ENCODE measurements at places on chromosomes 5 and 9.

- DNase-seq = no peak
Measured at GRCh38 chr5:118007262-118007661, 981.1 kb downstream of the DTWD2 start.

DNA sequence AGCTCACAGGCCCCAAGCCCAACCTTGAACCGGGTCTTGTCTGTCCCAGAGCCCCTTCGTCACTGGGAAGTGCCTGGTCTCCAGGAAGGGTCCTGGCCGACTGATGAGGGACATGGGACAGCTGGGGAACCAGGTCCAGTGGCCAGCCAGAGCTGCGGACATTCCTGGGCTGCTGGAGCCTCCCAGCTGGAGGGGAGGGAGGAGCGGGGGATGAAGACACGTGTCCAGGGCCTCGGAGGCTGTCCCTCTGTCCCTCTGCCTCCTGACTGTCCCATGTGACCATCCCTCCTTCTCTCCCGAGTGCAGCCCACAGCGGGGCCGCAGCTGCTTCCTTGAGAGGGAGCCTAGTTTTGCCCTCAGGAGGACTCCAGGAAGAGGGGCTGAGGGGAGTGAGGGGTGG lies 41.7 kb upstream of the UBAC1 start:
- DNase-seq = no peak

DNA sequence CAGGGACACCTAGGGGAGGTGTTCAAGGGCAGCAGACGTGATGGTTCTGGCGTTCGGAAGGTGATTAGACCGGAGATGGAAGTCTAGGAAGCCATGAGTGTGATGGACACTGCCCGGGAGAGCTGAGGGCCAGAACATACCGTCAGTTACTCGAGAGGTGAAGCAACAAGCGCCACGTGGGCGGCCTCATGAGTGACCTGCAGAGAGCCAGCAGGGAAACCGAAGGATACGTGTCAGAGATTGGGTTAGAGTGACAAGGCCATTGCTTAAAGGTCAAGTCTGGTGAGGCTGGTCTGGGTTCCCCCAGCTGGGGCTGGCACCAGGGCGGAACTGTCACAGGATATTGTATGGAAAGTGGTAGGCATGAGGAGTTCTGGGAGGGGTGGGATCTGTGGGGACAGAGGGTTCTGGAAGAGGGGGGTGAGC lies 60.0 kb downstream of the C9orf50 start:
- DNase-seq = no peak

- no peak for DNase-seq
Measured at GRCh38 chr5:142053426-142054151, 40.8 kb upstream of the GNPDA1 start.

GRCh38 chr5:41747301-41747700 lies 122.9 kb downstream of the OXCT1 start:
- DNase-seq = no peak

- no peak for DNase-seq
Measured at GRCh38 chr5:101942321-101942882, 353.7 kb downstream of the SLCO4C1 start.

- no peak for DNase-seq
Measured at GRCh38 chr5:123088031-123088805, 823 bp upstream of the PRDM6 start.

DNA sequence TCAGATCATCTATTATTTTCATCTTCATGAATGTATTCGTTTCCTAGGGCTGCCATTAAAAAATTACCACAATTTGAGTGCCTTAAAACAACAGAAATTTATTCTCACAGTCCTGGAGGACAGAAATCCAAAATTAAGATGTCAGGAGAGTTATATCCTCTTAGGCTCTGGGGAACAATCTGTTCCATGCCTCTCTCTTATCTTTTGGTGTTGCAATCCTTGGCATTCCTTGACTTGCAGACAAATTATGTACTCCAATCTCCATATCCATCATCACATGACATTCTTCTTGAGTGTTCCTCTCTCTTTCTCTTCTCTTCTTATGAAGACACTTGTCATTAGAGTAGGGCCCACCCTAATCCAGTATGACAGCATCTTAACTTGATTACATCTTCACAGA lies 339.4 kb downstream of the EFNA5 start:
- DNase-seq = no peak

GRCh38 chr9:81462801-81463200 lies 226.5 kb downstream of the TLE1 start:
- no peak for DNase-seq

DNA sequence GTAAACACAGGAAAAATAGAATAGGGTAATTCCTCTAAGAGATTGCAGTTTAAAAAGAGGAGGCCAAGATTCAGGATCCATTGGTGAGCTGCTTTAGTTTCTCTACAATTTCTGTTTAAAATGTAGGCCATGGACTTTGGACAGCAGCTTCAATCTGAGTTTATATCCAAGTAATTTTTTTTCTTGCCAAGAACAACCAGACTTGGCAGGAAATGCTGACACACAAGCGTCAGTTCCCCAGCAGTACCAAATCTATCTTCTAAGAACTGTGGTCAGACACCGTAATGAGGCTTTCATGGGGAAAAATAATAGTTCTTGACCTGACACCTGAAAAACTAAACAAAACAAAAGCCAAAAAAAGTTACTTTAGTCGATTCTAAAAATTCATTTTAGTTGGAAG lies 528.8 kb downstream of the CSNK1G3 start:
- DNase-seq = no peak

DNA sequence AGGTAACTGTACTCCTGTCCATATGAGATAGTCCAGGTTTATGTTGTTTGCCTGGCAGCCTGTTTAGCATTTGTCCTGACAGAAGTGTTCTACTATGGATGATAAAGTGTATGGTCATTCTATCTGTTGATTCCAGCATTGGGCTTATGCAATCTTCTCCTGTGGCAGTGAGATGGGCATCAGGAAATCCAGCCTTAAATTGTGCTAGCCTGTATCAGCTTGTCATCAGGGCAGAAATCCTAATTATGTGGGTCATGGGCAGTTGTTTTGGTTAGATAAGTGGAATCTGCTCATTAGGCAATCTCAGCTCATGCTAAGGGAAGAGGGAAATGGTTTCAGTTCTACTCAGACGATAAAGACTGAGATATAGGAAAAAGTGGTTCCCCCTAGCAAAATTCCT lies 247.4 kb upstream of the CHD1 start:
- no peak for DNase-seq

GRCh38 chr5:89303033-89303480 lies 420.1 kb upstream of the MEF2C start:
- no peak for DNase-seq

GRCh38 chr5:125180231-125180829 lies 433.9 kb upstream of the ZNF608 start:
- DNase-seq = no peak

- DNase-seq = no peak
Measured at GRCh38 chr5:73564675-73565074, 764 bp downstream of the ANKRA2 start.

- no peak for DNase-seq
Measured at GRCh38 chr9:105633411-105633810, 28.8 kb upstream of the TAL2 start.

DNA sequence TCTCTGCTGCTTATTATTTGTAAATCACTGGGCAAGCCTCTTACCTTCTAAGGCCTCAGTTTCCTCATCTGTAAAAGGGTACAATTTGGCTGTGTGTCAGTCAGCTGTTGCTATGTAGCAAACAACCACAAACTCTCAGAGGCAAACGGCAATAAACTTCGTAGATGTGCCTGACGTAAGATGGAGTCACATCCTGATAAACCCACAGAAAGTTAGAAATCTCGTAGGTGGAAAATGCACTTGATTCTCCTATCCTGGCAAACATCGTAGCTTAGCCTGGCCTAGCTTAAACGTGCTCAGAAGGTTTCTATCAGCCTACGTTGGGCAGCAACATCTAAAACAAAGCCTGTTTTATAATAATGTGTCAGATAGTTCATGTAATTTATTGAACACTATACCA lies 35.0 kb upstream of the UNC5A start:
- no peak for DNase-seq

- no peak for DNase-seq
Measured at GRCh38 chr5:149387081-149387631, 8.1 kb upstream of the IL17B start.

- DNase-seq = no peak
Measured at GRCh38 chr5:116291271-116291670, 206.4 kb downstream of the COMMD10 start.

- no peak for DNase-seq
Measured at GRCh38 chr9:79694676-79695400, 123.1 kb downstream of the TLE4 start.

DNA sequence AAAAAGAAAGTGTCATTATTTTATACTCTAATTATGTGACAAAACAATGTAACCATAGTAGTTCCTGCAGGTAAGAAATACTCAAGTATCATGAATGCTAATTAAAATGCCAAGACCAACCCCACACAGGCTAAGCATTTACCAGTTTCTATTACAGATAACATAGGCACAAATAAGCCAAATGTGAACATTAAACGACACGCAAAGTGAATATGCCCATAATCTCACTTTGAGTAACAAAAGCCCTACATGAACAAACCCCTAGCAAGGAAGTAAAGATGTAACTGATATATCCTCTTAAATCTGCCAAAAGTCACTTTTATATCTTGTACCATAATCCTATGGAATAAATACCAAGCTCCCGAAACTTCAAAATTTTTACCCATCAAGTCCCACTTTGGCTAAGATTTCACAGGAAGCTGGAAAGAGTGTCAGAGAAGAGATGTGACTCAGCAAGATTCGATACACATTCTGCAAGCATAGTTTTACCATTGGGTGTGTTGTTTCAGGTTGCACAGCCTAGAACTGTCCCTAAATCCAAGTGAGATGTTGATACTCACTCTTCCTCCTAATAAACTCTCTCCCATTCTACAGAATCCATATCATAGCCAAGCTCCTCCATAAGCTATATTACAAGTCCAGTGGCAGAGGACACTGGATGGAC lies 28.8 kb downstream of the TRPM6 start:
- no peak for DNase-seq

All from stimulated activated CD8-positive, alpha-beta memory T cell treated with anti-CD3 and anti-CD28 coated beads, Interleukin-7, amount 100 ng/mL, for 1 hour (primary cell).